Osteocyte (in vitro differentiated cells): ENCODE measurements at places on chromosomes 1 and 21. TPM values are rescaled to one million over a fixed set of nuclear protein-coding genes. Genes with fewer than 3 reads are reported as not detected.

The KRTAP13-3 gene
- total RNA-seq: not detected in 2 replicates

The UTS2 gene
- total RNA-seq: not detected in 2 replicates

GRCh38 chr1:50027794-50028193, 4.0 kb upstream of the AGBL4 start:
- H3K4me1 ChIP-seq: no peaks in the 10 kb centered on the region
- no peak for DNase-seq
- no peak overlapping the region for H3K27ac ChIP-seq
- H3K4me3 ChIP-seq: no peak overlapping the region
- no peaks in the 10 kb centered on the region for H3K27me3 ChIP-seq

DNA sequence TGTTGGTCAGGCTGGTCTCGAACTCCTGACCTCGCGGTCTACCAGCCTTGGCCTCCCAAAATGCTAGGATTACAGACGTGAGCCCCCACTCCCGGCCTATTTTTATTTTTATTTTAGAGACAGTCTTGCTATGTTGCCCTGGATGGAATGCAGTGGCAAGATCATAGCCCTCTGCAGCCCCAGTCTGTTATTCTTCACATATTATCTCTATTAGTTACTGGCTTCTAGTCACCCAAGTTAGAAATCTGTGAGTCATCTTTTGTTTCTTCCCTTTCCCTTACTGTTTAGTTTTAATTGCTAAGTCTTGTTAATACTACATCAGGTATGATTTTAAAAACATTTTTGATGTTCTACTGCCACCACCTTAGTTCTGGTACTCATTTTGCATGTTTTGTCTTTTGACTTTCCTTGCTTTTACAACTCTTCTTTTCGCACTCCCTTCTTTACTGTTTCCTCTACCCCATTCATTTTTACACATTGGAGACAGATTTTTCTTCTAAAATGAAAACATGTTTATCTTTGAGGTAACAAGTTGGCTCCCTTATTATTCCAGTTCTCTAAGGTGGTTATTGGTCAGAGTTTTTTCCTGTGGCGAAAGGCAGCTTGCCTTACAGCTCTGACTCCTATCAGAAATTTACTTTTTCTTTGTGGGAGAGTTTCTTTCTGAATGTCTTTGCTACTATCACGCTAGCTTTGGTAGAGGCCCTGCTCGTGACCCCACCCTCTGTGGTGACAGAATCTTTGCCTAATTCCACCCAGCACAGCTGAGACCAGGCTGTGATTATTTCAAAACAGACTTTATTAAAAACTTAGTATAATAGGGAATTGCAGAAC, 19.5 kb downstream of the ZMYM4 start:
- DNase-seq: no peak
- H3K27ac ChIP-seq: peak overlapping the region; percentile 58
- no peak overlapping the region for H3K4me3 ChIP-seq
- H3K4me1 ChIP-seq: peaks cover 33% of the 10 kb centered on the region
- H3K36me3 ChIP-seq: peaks cover 13% of the 10 kb centered on the region

DNA sequence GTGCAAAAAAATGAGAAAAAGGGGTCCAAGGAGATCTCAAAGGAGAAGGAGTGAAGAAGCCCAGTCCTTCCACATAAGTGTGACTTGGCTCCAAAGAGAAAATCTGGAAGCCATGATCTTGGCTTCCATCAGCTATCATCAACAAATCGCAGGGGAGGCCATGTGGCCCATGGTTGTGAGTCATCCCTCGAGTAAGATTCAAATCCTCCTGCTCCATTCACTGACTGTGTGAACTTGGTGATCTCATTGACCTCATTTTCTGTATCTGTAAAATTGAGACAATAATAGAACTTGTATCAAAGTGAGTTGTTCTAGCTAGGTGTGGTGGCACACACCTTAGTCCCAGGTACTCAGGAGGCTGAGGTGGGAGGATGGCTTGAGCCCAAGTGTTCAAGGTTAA, 79.1 kb upstream of the OLIG2 start:
- no peak overlapping the region for H3K27ac ChIP-seq
- DNase-seq: no peak
- peaks cover 22% of the 10 kb centered on the region for H3K27me3 ChIP-seq

The RAB3B gene
- total RNA-seq: 8.2 and 8.3 TPM in 2 replicates
